ENCODE measurements at places on chromosomes 13 and 19.

DNA sequence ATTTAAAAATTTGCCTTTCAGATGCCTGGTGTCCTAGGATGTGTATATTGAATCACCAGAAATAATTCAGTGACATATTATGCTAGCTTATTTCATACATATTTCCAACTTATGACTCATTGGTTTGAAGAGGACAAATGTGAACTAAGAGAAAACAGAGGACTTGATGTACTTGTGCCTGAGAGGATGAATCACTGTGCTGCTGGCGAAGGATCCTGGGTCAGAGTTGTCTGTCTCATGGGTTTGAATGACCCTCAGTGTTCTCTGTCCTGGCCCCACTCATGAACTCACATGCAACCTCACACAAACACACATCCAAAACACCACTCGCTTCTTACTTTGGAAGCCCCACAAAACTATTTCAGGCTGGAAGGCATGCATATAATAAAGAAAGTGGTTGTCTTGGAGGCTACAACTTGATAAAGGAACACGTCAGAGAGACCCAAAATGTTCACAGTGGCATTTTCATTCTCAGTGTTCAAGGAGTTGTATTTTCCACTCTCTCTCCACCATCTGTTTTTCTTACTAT, 129.0 kb upstream of the SPRY2 start:
- DNase-seq = no peak

DNA sequence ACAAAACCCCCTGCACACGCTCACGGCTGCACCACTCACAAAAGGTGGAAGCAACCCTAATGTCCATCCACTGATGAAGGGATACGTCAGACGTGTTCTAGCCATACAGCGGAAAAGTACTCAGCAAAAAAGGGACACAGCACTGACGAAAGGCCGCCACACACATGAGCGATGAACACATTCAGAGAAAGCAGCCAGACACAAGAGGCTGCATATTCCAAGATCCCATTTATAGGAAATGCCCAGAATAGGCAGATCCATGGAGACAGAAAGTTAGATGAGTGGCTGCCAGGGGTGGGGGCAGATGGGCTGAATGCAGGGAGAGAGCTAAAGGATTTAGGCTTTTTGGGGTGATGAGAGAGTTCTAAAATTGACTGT, 3.7 kb downstream of the POLD1 start:
- no peak for DNase-seq

DNA sequence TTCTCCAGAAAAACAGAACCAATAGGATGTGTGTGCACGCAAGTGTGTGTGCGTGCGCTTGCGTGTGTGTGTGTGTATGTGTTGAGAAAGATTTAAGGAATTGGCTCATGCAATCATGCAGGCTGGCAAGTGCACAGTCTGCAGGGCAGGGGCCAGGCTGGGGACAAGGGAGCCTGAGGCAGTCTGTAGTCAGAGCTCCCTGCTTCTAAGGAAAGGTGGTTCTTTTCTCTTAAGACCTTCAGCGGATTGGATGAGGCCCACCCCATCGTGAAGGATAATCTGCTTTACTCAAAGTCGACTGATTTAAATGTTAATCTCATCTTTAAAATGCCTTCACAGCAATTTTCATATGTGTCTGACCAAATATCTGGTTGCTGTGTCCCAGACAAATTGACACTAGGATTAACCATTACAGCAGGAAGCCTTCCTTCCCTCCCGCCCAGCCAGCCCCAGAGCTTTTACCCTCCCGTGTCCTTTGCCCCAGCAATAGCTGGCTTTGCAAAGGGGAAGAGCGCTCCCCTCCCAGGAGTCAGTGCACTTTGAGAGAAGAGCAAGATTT, 15.0 kb upstream of the NAXD start:
- DNase-seq = no peak

- DNase-seq = no peak
These were observed 7.2 kb downstream of the RNASEH2B start for GRCh38 chr13:50916701-50917184.

- no peak for DNase-seq
These were observed 152.0 kb upstream of the IRS2 start for GRCh38 chr13:109938255-109938936.

- DNase-seq = no peak
These were observed 3.7 kb downstream of the JUNB start for GRCh38 chr19:12794971-12795381.

GRCh38 chr13:98415326-98416070, 161.4 kb downstream of the STK24 start:
- DNase-seq = no peak

DNA sequence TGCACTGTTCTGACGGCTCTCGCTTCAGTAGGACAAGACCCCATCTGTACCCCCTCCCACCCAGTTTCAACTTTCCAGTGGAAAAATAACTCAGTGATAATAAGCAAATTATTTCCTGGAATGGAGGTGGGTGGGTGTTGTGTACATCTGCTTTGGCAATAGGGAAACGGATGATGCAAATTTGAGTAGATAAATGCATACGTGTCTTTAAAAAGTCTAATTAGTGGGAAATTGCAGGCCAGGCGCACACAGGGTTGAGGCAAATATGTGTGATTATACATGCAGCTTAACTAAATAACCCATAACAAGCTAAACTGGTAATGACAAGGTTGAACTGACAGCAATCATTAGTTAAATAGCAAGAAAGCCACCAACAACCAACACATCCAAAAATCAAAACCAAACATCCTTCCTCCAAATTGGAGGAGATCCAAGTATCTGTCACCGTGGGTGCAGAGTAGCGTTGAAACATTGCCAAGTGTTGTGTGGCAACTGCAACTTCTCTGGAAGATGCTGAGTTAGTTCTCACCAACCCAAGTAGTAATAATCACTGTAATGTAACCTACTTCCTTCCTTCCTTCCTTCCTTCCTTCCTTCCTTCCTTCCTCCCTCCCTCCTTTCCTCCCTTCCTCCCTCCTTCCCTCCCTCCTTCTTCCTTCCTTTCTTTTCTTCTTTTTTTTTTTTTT, 54.6 kb downstream of the TRPM4 start:
- DNase-seq = no peak

DNA sequence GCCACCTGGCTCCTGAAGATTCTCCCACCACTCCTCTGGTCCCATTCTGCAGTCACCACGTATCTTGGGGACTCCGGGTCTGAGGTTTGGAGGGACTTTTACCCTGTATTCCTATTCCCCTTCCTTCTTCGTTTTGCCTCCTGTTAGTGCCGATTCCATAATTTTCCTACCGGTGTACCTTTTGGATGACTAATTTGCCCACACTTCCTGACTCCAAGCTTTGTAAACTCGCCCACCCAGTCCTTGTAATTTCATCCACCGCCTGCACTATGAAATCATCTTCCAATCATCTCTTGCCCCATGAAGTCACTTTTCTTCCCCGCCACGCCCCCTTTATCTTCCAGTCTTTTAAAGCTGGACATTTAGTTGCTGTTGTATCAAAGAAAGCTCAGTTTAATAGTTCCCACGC, 572 bp downstream of the UCHL3 start:
- DNase-seq = no peak

DNA sequence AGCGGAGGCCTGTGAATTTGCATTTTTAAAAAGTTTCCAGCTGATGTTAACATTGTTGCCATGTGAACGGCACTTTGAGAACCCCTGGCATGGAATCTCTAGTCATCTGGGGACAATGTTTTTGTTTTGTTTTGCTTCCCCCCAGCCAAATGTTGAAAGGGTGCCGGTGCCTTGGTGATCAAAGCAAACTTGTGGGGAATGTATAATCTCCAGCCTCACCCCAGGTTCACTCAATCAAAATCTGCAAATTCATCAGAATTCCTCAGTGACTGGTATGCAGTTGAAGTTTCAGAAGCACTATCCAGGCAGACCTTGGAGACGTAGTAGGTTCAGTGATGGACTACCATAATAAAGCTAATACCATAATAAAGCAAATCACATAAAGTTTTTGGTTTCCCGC, 428.7 kb downstream of the MYO16 start:
- no peak for DNase-seq

DNA sequence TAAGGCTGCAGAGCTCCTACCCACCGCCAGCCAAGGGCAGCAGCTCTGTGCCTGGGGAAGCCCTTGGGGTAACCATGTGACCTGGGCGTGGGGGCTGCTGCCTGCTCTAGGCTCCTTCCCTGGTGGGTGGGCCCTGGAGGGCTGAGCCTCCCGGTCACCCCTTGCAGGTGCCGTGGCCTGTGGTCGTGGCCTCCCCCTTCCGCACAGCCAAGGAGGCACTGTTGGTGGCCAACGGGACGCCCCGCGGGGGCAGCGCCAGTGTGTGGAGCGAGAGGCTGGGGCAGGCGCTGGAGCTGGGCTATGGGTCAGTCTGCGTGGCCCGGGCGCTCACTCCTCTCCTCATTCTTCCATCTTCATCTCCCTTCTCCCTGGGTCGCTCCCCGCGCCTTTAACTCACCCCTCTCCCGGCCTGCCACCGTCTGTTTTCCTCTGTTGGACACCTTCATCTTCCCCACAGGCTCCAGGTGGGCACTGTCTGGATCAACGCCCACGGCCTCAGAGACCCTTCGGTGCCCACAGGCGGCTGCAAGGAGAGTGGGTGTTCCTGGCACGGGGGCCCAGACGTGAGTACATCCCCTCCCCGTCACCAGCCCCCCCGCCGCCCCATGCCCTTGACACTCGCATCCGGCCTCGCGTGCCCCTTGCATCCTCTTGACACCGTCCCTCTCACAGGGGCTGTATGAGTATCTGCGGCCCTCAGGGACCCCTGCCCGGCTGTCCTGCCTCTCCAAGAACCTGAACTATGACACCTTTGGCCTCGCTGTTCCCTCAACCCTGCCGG, 9.9 kb upstream of the FLT3LG start:
- DNase-seq = no peak

- no peak for DNase-seq
These were observed 28.1 kb upstream of the USP12 start for GRCh38 chr13:27199696-27200095.

GRCh38 chr13:98999639-98999952, 21.7 kb upstream of the DOCK9 start:
- no peak for DNase-seq

GRCh38 chr19:31174948-31175347, 174.3 kb downstream of the TSHZ3 start:
- no peak for DNase-seq

GRCh38 chr19:32687681-32688080, 3.9 kb upstream of the NUDT19 start:
- no peak for DNase-seq

- DNase-seq = peak; percentile 70
These were observed 6.3 kb downstream of the PLEKHF1 start for GRCh38 chr19:29671393-29672160.

- DNase-seq = no peak
These were observed 631 bp downstream of the TRMT1 start for GRCh38 chr19:13115936-13116281.

- no peak for DNase-seq
These were observed 28.5 kb downstream of the GARRE1 start for GRCh38 chr19:34282611-34283519.

- DNase-seq = peak; percentile 51
These were observed at the start of gene SBNO2 for GRCh38 chr19:1173845-1174809. Gene SBNO2 (minus strand): TSS chr19:1174268. CDS start chr19:1154276, 19,992 bp downstream.

- no peak for DNase-seq
These were observed 415.8 kb upstream of the KLF12 start for GRCh38 chr13:74550039-74550438.

- DNase-seq = peak; percentile 24
These were observed 18.8 kb downstream of the PDCD5 start for GRCh38 chr19:32599736-32600157.

DNA sequence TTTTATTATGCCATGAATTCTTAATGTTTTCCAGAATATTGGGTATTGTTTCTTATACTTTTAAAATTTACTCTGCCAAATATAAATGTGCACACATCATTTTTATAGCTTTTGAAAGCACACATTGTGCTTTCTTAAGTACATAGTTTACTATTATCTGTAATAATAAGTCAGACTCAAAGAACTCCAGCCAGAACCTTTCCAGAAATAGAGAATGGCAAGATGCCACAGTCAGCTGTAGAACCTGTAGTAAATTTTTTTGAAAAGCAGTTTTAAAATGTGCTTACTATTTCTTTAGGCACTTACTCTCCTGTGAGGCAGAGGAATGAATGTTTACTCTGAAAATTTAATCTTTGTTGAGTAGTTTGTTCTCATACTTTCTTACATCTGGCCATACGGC, 1287.1 kb downstream of the PCDH9 start:
- DNase-seq = no peak

DNA sequence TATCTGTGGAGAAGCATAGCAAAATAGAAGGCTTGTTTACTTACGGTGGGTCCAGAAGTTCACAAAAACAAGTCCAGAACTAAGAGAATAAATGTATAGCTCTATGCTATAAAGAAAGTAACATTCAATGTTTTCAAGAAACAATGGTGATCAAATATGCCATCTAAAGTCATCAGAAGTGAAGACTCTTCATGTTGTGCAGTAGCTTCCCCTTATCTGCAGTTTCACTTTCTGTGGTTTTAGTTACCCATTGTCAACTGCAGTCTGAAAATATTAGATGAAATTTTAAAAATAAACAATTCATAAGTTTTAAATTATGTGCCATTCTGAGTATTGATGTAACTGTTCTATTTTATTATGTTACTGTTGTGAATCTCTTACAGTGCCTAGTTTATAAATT, 72.5 kb downstream of the EDNRB start:
- no peak for DNase-seq

GRCh38 chr13:89372193-89372592, 1701.0 kb downstream of the SLITRK5 start:
- DNase-seq = no peak

DNA sequence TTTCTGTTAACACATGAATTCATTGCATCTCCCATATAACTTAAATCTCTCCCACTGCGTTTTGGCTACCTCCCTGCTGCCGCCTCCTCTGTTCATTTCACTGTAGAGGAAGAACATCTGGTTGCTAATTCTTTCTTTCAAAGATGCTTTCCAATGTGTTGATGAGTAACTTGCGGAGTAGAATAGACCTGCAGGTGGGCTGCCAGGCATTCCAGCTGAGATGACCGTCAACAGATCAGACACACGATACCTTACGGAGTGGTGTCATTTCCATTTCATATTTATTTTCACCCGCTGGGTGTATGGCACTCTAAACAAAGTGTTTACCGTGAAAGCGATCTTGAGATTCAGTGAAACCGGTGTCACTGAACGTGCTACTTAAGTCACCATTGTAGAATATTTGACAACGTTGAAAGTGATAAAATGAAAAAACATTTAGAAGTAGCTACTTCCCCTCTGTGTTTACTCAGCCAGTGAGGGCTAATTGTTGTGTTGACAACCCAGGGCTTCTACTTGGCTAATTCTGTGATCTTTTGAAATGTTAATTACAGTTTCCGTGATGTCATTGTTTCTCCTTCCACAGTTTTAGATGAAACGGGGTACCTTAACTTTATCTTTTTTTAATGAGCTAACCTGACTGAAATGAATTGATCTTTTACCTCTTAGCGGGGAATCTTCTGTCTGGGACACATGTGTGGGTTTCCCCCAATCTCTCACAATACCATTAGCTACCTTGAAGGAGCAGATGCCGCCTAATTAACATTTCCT, 228.5 kb upstream of the ARGLU1 start:
- no peak for DNase-seq
